Caco-2 (cell line): ENCODE measurements at places on chromosomes 2 and 18. TPM values are rescaled to one million over a fixed set of nuclear protein-coding genes. Genes with fewer than 3 reads are reported as not detected.
A peak's percentile ranks its signal among the peaks of the same experiment; 100 is the strongest.

DNA sequence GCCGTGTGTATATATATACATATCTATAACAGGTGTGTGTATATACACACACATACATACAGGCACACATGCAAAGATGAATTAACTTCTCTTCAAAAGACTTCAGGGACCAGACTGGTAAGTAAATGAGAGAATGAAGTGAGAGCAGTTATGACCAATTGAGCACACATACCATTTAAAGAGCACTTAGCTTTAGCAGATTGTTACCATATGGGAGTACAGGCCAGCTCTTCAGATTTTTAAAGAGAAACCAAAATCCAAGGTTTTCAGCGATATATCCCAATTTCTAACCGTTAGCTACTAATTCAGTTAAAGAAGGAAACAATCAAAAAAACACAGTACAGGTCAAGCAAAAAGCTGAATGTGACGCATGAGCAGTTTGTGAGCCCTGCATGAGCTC, 23.7 kb downstream of the INPP1 start:
- no peaks in the 10 kb centered on the region for H3K4me1 ChIP-seq
- no peak overlapping the region for H3K4me3 ChIP-seq
- DNase-seq: no peak
- H3K27ac ChIP-seq: no peak overlapping the region
- no peaks in the 10 kb centered on the region for H3K36me3 ChIP-seq

DNA sequence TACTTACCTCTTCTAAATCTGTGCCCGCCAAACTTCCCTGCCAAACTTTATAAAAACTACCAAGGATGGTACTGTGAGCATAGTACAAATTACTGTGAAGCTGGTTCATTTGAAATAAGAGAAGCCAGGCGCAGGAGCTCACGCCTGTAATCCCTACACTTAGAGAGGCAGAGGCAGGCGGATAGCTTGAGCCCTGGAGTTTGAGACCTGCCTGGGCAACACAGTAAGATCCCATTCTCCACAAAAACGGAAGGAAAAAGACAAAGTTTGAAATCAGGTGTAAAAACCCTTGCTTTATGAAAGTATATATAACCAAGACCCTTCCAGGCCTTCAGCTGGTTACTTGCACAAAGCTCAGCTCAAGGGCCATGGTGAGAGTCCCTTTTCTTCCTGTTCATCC, 5.9 kb downstream of the AMMECR1L start:
- H3K4me1 ChIP-seq: peaks cover 11% of the 10 kb centered on the region; the same call in 1 of the 2 replicates
- peaks cover 2% of the 10 kb centered on the region for H3K36me3 ChIP-seq
- no peak for DNase-seq
- H3K27ac ChIP-seq: no peak overlapping the region
- H3K27me3 ChIP-seq: no peaks in the 10 kb centered on the region

DNA sequence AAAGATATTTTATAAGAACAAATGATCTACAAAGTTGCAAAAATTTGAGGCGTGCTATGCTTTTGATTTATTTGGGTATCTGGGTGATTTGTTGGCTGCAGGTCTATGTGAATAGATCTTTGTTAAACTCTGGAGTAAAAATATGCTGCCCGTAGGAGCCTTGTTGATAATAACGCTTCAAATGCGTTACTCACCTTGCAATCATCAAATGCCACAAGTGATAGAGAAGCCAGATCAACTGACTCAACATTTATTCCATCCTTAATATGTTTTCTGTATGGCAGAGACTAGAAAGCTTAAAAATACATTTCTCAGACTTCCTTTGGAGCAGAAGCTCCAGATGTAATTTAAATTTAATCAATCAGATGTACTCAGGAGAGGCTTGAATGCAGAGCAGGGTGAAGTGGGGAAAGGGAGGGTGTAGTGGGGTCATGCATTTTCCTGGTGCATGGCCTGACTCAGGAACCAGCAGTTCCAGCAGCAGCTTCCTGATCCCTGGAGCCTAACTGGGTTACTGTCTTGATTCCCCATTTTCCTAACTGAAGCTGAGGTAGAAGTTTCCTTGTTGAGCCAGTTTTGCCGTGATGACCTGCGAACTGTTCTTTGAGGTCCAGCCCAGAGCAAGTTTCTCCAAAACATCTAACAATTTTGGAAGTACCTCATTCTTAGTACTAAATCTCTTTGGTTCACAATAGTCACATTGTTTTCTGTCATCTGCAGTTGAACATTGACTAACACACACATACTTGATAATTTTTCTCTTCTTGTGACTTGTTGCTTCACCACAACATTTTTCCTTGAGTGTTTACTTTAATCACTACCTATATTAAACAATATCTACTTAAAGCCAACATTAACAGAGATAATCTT, 284.7 kb upstream of the CWC22 start:
- no peaks in the 10 kb centered on the region for H3K36me3 ChIP-seq
- peaks cover 26% of the 10 kb centered on the region for H3K4me1 ChIP-seq
- H3K4me3 ChIP-seq: no peak overlapping the region
- no peak overlapping the region for H3K27ac ChIP-seq
- DNase-seq: no peak

- DNase-seq: no peak
- no peak overlapping the region for H3K27ac ChIP-seq
- H3K36me3 ChIP-seq: no peaks in the 10 kb centered on the region
- no peaks in the 10 kb centered on the region for H3K4me1 ChIP-seq
- no peak overlapping the region for H3K4me3 ChIP-seq
- no peaks in the 10 kb centered on the region for H3K27me3 ChIP-seq
Measured at GRCh38 chr2:68428126-68428525, 39.0 kb downstream of the FBXO48 start.

- no peak overlapping the region for H3K4me3 ChIP-seq
- H3K4me1 ChIP-seq: peaks cover 12% of the 10 kb centered on the region; the same call in 1 of the 2 replicates
Measured at GRCh38 chr18:74804677-74805076, 207.0 kb downstream of the ZNF407 start.

- no peaks in the 10 kb centered on the region for H3K36me3 ChIP-seq
- H3K27me3 ChIP-seq: no peaks in the 10 kb centered on the region
- no peak overlapping the region for H3K4me3 ChIP-seq
- no peaks in the 10 kb centered on the region for H3K4me1 ChIP-seq
- DNase-seq: no peak
Measured at GRCh38 chr2:126827371-126827770, 71.3 kb upstream of the TEX51 start.

GRCh38 chr2:128324008-128324896, 5.6 kb upstream of the HS6ST1 start:
- peaks cover 8% of the 10 kb centered on the region; the same call in 1 of the 2 replicates for H3K4me1 ChIP-seq
- H3K4me3 ChIP-seq: no peak overlapping the region
- no peak overlapping the region for H3K27ac ChIP-seq
- no peaks in the 10 kb centered on the region for H3K36me3 ChIP-seq

DNA sequence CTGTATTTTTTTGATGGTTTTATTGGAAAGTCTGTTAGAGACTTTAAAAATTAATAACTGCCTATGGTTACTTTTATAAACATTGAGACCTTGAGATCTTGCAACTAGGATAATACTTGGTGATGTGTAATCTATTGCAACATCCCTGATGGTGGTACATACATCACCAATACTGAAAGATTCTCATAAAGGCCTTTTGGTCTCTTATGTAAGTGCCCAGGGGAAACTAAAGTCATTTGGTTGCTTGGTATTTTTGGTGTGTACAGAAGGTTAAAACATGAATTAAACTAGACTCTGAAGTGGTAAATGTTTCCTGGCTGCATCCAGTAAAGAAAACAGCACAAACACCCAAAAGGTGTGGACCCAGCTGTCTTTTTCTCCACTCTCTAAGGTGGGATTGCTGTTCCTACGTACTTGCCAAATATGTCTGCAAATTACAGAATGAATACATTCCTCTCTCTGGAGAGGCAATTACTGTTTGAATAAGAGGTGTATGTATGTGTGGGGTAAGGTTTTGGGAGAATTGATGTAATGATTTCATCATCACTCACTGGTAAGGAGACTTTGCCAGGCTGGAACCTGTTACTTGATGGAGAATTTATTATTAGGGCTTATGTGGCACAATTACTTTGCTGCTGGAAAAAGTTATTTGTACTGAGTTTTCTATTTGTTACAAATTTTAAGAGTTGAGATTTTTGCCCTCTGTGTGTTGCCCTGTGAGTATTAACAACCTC, 3.6 kb downstream of the B3GNT2 start:
- no peak overlapping the region for H3K4me3 ChIP-seq
- peaks cover 24% of the 10 kb centered on the region for H3K4me1 ChIP-seq
- no peaks in the 10 kb centered on the region for H3K36me3 ChIP-seq
- H3K27me3 ChIP-seq: no peaks in the 10 kb centered on the region

DNA sequence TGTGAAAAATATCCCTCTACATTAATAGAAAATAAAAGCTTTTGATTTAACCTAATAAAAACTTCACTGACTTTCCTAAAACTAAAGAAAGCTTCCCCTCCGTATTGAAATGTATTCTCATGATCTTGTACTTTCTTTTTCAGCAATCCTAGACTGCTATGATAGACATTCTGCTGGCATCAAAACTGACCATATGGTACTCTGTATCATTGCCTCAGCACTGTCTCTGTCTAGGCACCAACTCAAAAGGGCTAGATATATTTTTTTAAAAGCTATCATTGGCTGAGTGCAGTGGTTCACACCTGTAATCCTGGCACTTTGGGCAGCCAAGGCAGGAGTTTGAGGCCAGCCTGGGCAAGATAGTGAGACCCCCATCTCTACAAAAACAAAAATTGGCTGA, 32.9 kb downstream of the CDKL4 start:
- no peak overlapping the region for H3K27ac ChIP-seq
- H3K27me3 ChIP-seq: no peaks in the 10 kb centered on the region
- no peak for DNase-seq
- no peaks in the 10 kb centered on the region for H3K36me3 ChIP-seq
- H3K4me1 ChIP-seq: peaks cover 5% of the 10 kb centered on the region
- H3K4me3 ChIP-seq: no peak overlapping the region

GRCh38 chr2:37349231-37349860, 4.9 kb downstream of the QPCT start:
- H3K36me3 ChIP-seq: no peaks in the 10 kb centered on the region
- no peak overlapping the region for H3K27ac ChIP-seq
- H3K27me3 ChIP-seq: no peaks in the 10 kb centered on the region
- H3K4me1 ChIP-seq: peaks cover 18% of the 10 kb centered on the region
- DNase-seq: no peak

GRCh38 chr2:196431957-196432356, 207.6 kb upstream of the CCDC150 start:
- H3K4me1 ChIP-seq: no peaks in the 10 kb centered on the region
- peak; percentile 40 for DNase-seq
- no peaks in the 10 kb centered on the region for H3K36me3 ChIP-seq
- no peak overlapping the region for H3K27ac ChIP-seq

DNA sequence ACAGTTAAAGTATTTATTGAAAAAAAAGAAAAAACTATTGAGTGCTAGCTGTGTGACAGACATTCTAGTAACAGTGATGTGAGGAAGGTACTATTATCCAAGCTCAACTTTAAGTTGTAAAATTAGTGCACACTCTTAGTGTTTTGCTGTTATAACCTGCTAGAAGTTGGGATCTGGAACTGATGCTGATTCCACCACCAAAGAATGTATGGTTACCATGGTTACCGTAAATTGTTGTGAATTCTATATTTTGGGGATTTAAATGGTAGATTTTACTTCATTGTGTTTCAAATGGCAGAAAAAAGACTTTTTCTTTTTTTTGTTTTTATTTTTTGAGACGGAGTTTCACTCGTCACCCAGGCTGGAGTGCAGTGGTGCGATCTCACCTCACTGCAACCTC, 5.3 kb downstream of the AGFG1 start:
- H3K27me3 ChIP-seq: no peaks in the 10 kb centered on the region
- no peak overlapping the region for H3K27ac ChIP-seq
- peaks cover 9% of the 10 kb centered on the region for H3K4me1 ChIP-seq
- H3K4me3 ChIP-seq: no peak overlapping the region
- no peaks in the 10 kb centered on the region for H3K36me3 ChIP-seq

DNA sequence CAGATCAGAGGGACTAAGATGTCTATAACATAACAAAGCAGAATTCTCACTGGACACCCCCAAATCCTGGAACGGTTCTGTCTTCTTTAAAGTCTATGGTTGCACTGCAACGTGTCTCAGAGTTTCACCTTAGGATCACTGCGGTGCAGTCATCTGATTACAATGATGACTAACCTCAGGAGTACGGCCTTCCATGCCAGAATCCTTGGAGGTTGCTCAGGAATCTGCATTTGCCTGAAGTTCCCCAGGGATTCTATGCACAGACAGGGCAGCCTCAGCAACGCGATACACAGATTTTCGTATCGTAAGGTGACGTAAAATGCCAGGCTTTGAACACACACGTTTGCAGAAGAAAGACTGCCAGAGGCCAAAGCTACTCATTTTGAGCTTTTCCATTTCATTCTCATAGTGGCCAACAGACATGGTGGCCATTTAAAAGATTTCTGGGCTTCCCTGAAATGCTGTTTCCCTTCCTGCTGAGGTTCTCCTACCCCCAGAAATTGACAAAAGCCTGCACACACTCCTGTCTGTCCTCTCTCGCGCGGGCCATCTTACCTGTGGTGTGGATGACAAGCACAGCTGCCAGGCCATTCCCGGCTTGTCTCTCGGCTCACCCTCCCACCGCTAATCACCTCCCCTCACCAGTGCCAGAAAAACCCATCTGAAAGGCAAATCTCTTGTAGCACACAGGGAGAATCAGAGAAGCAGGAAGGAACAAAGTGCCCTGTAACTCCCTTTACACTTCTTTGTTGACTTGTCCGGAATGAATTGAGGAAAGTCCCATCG, 148.8 kb downstream of the ACKR3 start:
- H3K27ac ChIP-seq: no peak overlapping the region
- no peaks in the 10 kb centered on the region for H3K36me3 ChIP-seq
- no peaks in the 10 kb centered on the region for H3K27me3 ChIP-seq

DNA sequence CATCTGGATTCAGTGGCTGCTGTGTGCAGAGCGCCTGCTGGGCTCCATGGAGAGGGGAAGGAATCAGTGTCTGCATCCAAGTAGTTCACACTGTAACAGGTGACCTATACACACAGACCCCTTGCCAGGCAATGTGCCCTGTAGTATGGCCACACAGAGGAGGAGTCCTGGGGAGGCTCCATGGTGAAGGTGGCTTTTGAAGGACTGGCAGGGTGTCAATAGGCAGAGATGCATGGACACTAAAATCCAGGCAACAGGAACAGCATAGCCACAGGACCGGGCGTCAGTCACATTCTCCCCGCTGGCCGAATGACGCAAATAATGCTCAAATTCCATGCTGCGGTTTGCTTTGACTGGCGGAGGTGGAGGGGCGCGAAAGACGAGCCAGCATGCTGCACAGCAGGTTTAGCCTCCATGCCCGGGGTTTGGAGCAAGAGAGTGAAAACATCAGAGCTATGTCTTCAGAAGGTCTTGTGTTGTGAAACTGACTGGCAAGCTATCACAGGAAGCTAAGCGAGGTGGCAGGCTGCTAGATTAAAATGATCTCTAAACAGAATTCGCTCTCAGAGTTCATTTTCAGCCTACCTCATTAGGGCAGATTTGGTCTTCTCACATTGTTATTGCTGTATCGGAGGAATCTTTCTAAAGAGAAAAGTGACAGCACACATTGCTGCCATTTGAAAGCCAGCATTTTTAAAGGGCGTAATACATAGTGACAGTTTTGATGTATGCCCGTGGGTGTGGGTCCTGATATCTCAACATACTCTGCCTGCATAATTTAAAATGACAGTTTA, 1.2 kb upstream of the CHMP1B start:
- peak; percentile 91 for DNase-seq
- H3K4me1 ChIP-seq: peaks cover 42% of the 10 kb centered on the region
- no peaks in the 10 kb centered on the region for H3K36me3 ChIP-seq
- H3K4me3 ChIP-seq: peak overlapping the region; percentile 91
- no peaks in the 10 kb centered on the region for H3K27me3 ChIP-seq

The MERTK gene
- 39.2 and 42.6 TPM in 2 replicates for total RNA-seq

The FAM237A gene
- not detected in 2 replicates for total RNA-seq

The TXNDC2 gene
- not detected in 2 replicates for total RNA-seq

The TRABD2A gene
- 1.3 and 1.4 TPM in 2 replicates for total RNA-seq

The EML6 gene
- 5.2 and 9.7 TPM in 2 replicates for total RNA-seq

The PCARE gene
- not detected in 2 replicates for total RNA-seq

The RAD51AP2 gene
- total RNA-seq: not detected in 2 replicates

The SULT1C2 gene
- 0.86 and 1.4 TPM in 2 replicates for total RNA-seq

The TCF4 gene
- 93.7 and 103 TPM in 2 replicates for total RNA-seq
